ENCODE measurements at places on chromosomes 7 and 10.

GRCh38 chr10:7547829-7548228 is 118.9 kb downstream of the ITIH5 start:
- DNase-seq: no peak

DNA sequence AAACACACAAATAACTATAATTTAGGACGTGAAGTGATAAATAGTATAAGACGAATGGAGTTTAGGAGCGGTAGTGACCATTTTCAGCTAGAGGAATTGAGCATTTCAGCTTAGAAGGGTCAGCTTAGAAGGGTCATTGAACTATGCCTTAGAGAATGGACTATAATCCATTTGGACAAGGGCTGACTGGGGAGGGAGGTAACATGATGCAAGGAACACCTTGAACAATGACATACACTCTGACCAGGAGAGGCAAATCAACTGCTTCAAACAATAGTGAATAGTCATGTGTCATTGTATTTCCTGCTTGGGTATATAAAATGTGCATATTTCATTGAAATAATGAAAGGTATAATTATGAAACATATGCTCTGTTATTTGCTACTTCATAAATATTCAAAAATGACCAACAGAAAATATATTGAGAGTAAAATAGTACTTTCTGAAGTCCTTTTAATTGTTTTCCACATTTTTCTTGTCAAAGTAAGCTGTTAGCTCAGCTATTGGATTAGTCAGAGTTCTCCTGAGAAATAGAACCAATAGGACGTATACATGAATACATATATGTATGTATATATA is 40.5 kb upstream of the WASL start:
- no peak for DNase-seq

- peak; percentile 44 for DNase-seq
Measured at GRCh38 chr10:67815571-67816059, 22.4 kb downstream of the DNAJC12 start.

GRCh38 chr10:89037096-89037495 is 46.5 kb downstream of the FAS start:
- DNase-seq: no peak

- DNase-seq: no peak
Measured at GRCh38 chr7:11235491-11235890, 261.8 kb downstream of the PHF14 start.

GRCh38 chr7:4895766-4896165 is 12.2 kb upstream of the RADIL start:
- no peak for DNase-seq

DNA sequence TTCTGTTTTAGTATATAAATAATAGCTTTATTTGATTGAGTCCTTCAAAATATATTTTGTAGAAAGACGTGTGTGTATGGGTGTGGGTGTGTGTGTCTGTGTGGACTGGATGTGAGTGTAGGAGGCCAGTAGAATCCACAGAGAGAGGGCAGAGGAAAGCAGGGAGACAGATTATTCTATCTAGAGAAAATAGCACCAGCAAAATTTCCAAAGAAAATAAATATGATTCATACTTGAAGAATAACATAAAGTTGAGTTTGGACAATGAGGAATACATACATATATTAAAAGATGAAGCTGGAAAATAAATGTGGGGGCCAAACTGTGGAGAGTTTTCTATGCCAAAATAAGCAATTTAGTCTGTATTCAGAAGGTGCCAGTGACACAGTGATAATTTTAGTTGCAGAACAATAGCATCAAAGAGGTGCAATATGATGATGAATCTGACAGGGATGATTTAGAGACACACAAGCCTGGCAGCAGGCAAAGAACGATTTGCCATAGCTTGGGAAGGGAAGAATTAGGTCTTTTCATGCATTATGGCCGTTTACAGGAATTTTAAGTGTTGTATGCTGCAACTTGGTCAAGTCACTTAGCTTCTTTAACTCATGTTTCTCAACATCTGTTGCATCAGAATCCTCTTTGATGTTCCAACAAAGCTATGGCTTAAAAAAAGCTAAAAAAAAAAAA is 121.3 kb downstream of the SEMA3A start:
- no peak for DNase-seq

GRCh38 chr10:69303632-69304051 is 25.3 kb downstream of the HK1 start:
- DNase-seq: no peak

DNA sequence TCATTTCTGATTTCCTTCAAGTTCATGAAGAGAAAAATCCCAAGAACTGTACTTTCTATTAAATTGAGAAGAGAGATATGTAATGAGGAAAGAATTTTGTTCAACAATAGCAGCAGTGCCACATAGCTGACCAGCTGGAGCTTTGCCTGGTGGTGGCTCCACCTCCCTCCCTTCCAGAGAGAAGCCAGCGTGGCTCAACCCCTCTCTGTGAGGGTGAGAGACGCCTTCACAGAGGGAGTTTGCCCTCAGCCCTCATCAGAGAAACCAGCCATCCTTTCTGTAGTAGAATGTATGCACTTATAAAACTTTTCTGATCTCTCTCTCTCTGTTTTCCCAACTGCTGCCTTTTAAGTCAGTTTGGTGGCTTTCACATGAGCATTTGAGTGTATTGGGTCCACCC is 20.5 kb upstream of the COL1A2 start:
- DNase-seq: no peak

- DNase-seq: peak; percentile 32
Measured at GRCh38 chr7:115229401-115230105, 307.7 kb downstream of the MDFIC start.

DNA sequence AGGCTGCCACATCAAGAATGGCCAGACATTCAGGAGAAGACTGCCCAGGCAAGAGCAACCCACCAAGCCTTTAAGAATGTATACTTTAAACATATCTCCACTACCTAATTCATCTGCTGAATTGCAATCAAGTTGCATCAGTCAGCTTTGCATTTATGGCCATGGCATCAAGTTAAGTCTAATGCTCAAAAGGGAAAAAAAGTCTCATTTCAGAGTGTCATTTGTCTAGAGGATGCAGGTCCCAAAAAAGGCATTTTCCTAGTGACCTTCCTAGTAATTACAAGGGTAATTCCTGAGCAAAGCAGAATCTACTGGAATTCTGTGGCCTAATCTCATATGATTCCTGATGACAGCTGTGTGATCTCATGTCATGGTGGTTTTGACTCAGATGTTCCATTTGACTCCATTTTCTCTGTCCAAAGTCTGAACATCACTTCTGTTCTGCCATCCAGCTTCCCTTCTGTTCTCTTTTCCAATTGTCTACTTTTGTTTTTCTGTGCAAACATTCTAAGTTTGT is 7.3 kb upstream of the CABCOCO1 start:
- no peak for DNase-seq

- DNase-seq: no peak
Measured at GRCh38 chr7:93148144-93148543, at the start of gene SAMD9L. Gene SAMD9L, minus strand, starts transcription at chr7:93148385. Its CDS starts 12,414 bp downstream, at chr7:93135971.

DNA sequence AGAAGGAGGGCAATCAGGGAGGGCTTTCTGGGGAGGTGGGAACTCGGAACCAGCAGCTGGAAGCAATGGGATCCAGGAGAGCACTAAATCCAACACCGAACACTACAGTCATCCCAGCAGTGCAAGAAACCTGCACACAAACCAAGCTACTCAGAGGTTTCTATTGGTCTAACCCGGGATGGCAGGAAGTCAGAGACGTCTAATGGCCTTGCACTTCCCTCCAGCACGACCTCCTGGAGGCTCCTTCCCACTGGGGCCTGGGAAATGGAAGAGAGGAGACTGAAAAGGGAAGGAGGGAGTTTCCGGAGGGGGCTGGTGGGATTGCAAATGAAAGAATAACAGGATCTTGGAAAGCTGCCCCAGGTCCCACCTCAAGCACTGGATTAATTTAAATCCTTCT is 56.3 kb downstream of the TEX36 start:
- no peak for DNase-seq

GRCh38 chr7:151813997-151814396 is 62.9 kb downstream of the PRKAG2 start:
- DNase-seq: no peak

GRCh38 chr10:32538256-32538655 is 92.3 kb downstream of the CCDC7 start:
- no peak for DNase-seq

GRCh38 chr10:101355072-101355706 is 1.2 kb downstream of the BTRC start:
- DNase-seq: no peak

DNA sequence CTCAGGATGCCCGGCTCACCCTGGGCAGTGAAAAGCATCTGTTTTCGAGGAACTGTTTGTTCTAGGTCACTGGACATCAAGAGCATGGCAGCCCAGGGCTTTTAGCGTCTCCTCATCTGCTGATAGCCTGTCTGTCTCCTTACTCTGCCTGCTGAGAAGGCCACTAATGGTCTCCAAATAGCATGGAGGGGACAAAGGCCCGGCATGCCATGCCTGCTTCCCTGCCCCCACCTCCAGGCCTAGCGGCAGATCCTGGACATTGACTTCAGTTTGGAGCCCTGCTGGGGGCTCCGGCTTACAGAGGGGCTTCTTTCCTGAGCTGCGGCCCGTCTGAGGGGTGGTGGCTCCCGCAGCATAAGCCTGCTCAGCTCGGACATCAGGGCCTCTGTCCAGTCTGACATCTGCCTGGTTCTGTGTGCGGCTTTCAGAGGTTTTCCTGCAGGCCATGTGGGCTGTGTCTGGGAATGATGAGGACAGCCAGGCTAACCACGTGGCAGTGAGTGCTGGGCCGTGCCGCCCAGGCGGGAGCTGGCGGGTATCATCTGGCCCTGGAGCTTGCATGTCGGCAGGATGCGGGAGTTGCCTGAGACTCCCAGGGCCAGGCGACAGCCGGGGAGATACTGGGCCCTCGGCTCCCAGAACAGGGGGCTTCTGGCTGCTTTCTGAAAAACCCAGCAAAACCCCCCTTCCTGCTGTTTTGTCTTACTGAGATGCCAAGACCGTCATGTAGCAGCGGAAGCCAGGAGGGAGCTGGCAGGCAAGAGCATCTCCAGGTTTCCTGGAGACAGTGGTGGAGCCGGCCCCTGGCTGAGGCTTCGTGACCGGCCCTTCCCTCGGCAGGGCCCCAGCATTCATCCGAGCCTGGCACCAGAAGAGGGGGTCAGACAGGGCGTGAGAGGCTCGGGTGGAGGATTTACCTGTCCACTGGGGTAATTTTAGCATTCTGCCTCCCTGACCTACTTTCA is 9.2 kb downstream of the PFKFB3 start:
- DNase-seq: no peak

- DNase-seq: no peak
Measured at GRCh38 chr7:123499211-123499970, 35.0 kb downstream of the IQUB start.

- no peak for DNase-seq
Measured at GRCh38 chr7:127504715-127505114, 80.7 kb downstream of the GCC1 start.

- no peak for DNase-seq
Measured at GRCh38 chr10:113992471-113993011, 51.1 kb upstream of the ADRB1 start.

DNA sequence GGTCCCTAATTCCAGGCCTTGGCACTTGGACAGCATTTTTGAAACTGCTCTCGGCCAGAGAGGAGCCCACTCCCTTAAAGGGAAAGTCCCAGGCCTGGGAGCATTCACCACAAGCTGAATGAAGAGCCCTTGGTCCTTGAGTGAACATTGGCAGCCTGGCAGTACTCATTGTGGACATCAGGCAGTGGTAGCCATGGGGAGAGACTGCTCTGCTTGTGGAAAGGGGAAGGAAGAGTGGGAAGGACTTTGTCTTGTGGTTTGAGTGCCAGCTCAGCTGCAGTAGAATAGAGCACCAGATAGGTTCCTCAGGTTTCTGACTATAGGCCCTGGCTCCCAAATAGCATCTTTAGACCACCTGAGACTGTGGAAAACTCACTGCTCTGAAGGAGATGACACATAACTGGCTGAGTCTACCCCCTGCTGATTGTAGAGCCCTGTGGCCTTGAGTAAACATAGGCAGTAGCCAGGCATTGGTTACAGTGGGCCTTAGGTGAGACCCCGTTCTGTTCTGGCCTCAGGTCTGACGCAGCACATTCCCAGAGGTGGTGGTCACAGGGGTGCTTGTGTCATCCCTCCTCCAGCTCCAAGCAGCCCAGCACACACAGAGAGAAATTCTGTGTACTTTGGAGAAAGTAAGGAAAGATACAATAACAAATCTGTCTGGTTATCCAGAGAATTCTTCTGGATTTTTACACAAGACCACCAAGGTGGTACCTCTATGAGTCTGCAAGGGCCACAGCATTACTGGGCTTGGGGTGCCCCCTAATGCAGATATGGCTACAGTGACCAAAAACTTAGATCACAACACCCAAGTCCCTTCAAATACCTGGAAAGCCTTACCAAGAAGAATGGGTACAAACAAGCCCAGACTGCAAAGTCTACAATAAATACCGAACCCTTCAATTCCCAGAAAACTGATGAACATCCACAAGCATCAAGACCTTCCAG is 153.8 kb downstream of the GNAI1 start:
- no peak for DNase-seq

DNA sequence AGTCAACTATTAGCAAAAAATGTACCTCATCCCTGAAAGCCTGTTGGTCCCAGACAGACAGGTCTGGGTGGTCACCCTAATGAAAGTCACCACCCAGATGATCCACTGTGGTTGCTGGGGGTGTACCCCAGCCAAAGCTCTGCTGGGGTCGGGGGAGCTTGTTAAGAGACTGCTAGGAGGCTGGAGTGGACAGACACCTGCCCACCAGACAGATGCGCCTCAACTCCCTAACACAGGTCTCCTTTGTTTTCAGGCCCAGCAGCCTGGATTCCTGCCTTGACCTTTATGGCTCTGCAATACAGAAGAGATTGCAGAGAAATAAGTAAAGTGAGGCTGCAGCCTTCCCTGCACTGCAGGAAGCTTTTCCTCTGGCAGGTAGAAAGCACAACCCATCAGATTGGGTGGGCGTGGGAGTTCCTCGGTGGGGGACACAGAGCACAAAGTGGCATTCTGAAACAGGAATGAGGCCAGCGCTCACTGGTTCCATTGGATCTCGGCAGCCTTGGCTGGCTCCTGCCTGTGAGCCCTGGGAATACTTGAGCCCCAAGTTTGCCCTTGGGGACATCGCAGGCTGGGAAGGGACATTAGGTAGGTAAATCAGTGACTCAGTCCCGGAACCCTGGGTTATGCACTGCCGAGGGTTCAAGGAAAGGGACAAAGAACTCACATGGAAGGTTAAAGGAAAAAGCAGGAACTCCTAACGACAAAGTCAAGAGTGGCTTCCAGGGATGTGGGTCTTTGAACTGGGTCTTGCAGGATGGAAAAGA is 18.0 kb upstream of the ZNF488 start:
- no peak for DNase-seq

GRCh38 chr7:153523320-153524015 is 528.7 kb upstream of the DPP6 start:
- DNase-seq: no peak

DNA sequence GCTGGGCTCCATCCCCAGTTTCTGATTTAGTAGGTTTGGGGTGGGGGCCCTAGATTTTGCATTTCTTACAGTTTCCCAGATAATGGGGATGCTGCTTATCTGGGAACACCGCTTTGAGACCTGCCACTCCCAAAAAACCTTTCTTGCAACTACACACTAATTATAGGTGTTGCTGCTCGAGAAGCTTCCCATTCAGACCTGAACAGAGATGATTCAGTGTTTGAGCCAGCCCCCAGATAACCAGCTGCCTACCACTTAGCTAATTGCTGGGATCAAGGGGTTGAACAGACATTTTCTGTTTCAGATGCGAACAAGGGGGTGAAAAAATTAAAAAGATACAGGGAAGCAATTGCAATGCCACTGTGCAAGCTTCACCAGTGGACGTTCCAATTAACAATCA is 448.5 kb downstream of the KCNMA1 start:
- DNase-seq: no peak

- DNase-seq: no peak
Measured at GRCh38 chr7:50416527-50417182, 33.5 kb downstream of the FIGNL1 start.
